Fibroblast of skin of abdomen (primary cell): ENCODE measurements at places on chromosomes 12 and 14.

- DNase-seq, result no peak
These were observed 53.0 kb upstream of the CORO1C start for GRCh38 chr12:108784270-108784669.

GRCh38 chr12:40597133-40597532, 95.1 kb upstream of the CNTN1 start:
- DNase-seq, result no peak

GRCh38 chr12:112992541-112993398, 14.5 kb downstream of the OAS2 start:
- peak; percentile 37 for DNase-seq

DNA sequence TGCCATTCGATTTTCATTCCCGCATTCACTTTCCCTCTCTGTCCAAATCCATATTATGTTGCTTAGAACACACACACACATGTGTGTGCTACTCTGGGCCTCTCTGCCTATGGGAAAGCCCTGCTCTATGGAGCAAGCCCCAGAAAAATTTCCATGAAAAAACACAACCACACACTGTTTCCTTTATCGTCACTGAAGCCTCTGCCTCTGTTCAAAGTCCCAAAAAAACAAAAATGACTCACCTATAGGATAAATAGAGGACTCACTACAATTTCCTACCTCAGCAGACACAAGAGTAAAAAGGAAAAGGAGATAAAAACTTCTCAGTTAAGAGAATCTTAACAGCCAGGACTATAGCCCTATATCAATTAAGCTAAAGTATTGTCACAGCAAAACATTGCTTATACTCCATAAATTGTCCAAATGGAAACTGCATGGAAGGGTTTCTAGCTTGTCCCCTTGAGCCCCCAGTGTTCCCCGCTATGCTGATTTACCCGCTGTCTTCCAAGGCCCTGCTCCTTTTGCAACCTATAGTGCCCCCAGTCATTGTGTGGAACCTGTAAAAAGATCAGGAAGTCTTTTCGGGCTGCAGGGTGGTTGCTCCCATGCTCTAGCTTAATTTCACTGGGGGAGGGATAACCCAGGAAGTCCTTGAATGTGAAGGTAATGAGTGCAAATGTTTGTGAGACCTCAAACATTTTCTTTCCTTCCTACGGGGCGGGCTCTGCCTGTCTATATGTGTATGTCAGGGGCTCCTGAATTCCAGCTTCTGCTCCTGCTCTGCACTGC, 11.1 kb upstream of the PIP4K2C start:
- no peak for DNase-seq

DNA sequence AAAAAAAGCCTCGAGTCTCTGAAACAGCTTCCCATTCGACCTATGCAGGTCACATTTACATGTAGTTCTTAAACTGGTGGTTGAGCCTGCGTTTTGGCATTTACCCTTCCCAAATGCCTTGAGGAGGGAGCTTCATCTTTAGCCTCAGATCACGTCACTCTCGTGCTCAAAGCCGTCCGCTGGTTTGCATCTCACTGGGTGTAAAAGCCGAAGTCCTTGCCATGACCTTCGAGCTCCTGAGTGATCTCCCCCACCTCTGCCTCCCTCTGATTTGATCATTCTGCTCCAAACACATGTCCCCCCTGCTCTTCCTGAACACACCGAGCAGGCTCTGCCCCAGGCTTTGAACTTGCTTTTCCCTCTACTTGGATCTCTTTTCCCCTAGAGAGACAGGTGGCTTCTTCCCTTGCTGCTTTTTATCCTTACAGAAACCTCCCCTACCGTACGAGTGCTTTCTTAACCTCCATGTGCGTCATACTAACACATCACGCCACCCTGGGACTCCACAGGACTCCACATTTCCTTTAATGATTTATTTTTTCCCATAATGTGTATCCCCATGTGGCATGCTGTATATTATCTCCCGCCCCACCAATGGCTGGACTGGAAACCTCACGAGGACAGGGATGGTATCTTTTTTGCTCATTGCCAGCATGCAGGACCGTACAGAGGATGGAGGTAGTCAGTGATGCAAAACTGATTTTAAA, 610.7 kb downstream of the VRK1 start:
- DNase-seq, result no peak

DNA sequence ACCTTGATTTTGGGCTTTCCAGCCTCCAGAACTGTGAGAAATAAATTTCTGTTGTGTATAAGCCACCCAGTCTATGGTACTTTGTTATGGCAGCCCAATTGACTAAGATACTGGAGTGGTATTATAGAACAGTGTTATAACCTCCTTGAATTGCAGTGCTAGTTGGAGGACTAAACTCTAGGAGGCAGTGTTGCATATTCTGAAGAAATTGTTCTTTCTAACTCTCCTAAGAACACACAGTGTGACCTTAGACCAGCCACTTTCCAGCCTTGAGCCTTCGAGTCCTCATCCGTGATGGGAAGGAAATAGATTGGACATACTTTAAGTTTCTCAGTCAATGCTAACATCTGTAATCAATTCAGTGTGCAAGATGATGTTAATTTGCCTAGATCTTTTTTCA, 22.4 kb upstream of the LRRC10 start:
- no peak for DNase-seq

DNA sequence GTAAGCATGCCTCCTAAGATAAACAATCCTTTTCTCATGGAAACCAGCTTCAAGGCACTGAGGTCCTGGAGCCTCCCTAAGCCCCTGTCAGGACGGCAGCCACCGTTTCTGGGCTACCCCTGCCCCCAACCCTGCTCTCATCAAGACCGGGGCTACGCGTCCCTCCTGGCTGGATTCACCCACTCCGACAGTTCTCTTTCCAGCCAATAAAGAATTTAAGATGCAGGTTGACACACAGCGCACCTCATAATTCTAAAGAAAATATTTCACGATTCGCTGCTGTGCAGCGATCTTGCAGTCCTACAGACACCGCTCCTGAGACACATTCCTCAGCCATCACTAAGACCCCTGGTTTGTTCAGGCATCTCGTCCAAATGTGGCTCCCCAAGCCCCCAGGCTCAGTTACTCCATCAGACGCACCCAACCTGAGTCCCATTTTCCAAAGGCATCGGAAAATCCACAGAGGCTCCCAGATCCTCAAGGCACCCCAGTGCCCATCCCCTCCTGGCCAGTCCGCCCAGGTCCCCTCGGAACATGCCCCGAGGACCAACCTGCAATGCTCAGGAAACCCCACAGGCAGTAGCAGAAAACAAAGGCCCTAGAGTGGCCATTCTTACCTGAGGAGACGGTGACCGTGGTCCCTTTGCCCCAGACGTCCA, 336.3 kb downstream of the TMEM121 start:
- DNase-seq, result no peak
